ENCODE measurements at places on chromosomes 5 and 9. TPM values are rescaled to one million over a fixed set of nuclear protein-coding genes. Genes with fewer than 3 reads are reported as not detected.

The CDH9 gene
- not detected for total RNA-seq

The PLPP7 gene
- total RNA-seq: 0.83 TPM

The TRIM36 gene
- 0.69 TPM for total RNA-seq

The FCN1 gene
- total RNA-seq: not detected

The EXOC3 gene
- 55.4 TPM for total RNA-seq

The HINT2 gene
- total RNA-seq: 37.4 TPM

The DMRT3 gene
- not detected for total RNA-seq

The CSF1R gene
- not detected for total RNA-seq

The SLC4A9 gene
- not detected for total RNA-seq

The ADAMTS13 gene
- 1.4 TPM for total RNA-seq

The SPAAR gene
- 24.8 TPM for total RNA-seq

The CARD9 gene
- 0.71 TPM for total RNA-seq

Measured in endothelial cell of umbilical vein (primary cell).